SHP77 (cell line): ENCODE measurements at places on chromosomes 12 and 14.

GRCh38 chr12:120833849-120834248, 70.3 kb downstream of the SPPL3 start:
- DNase-seq: no peak

DNA sequence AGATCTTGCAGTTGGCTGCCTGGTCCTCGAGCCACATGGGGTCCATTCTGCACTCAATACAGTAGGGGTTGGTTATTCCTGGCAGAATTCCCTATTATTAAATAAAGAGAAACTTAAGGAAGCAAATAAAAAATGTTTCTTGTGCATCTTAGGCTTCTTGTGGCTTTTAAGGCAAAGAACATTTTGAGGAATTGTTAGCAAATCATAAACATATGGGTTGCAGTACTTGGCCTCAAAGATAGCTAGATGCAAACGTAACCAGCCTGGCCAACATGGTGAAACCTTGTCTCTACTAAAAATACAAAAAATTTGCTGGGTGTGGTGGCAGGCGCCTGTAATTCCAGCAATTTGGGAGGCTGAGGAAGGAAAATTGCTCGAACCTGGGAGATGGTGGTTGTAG, 50.8 kb upstream of the KCNA5 start:
- DNase-seq: no peak

- DNase-seq: peak; percentile 43
Observed at GRCh38 chr14:75450381-75451276, 22.8 kb downstream of the JDP2 start.

GRCh38 chr12:57632073-57632957, 686 bp downstream of the B4GALNT1 start:
- DNase-seq: no peak

- DNase-seq: no peak
Observed at GRCh38 chr12:71439362-71439612, 311 bp upstream of the LGR5 start.

DNA sequence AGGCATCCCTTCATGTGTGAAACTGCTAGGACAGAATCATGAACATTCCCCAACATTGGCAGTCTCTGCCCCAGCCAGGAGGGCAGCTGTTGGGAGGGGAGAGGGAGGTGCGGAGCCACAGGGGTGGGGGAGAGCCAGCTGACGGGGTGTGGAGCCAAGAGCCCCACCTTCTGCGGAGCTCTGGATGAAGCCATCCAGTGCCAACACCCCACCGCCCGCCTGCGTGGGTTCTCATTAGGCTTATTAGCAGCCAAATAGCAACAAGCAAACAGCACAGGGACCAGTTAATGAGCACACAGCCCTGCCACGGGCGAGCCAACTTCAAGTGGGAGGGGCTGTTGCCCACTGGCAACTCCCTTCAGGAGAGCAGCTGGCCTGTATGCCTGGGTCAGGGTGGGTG, 12.1 kb downstream of the LTBP2 start:
- no peak for DNase-seq

- DNase-seq: peak; percentile 58
Observed at GRCh38 chr14:92680781-92681650, 67.4 kb downstream of the LGMN start.

DNA sequence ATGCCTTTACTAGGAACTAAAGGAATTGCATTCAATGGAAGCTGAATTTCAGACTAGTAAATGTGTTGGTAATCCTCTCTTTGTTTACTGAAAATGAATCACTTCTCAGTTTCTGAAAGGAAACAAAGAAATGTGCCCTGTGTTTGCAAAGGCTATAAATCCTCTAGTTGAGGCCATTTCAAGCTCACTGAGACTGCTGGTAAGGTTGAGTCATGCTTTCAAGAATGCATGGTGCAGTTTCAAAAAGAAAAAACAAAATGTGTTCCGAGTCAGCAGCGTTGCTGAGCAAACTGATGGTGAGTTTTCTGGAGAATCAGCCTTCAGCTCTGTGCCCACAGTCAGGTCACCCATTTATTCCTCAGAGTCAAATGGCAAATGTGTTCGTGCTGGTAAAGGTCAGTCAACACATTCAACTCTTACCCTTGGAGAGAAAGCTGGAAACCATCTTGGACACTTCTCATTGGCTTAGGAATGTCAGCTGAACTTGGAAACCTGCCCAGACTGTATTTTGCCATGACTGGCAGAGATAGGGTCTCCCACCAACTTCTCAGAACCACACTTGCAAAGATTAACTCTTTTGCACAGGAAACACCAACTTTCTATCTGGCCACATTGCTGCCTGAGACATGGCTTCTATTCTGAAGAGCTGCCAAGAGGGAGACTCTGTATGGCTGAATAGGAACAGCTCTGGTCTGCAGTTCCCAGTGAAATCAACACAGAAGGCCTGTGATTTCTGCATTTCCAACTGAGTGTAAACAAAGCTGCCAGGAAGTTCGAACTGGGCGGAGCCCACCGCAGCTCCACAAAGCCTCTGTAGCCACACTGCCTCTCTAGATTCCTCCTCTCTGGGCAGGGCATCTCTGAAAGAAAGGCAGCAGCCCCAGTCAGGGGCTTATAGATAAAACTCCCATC, 484.4 kb downstream of the ATP23 start:
- DNase-seq: peak; percentile 33

- DNase-seq: no peak
Observed at GRCh38 chr14:54981698-54982097, 45.2 kb downstream of the WDHD1 start.

DNA sequence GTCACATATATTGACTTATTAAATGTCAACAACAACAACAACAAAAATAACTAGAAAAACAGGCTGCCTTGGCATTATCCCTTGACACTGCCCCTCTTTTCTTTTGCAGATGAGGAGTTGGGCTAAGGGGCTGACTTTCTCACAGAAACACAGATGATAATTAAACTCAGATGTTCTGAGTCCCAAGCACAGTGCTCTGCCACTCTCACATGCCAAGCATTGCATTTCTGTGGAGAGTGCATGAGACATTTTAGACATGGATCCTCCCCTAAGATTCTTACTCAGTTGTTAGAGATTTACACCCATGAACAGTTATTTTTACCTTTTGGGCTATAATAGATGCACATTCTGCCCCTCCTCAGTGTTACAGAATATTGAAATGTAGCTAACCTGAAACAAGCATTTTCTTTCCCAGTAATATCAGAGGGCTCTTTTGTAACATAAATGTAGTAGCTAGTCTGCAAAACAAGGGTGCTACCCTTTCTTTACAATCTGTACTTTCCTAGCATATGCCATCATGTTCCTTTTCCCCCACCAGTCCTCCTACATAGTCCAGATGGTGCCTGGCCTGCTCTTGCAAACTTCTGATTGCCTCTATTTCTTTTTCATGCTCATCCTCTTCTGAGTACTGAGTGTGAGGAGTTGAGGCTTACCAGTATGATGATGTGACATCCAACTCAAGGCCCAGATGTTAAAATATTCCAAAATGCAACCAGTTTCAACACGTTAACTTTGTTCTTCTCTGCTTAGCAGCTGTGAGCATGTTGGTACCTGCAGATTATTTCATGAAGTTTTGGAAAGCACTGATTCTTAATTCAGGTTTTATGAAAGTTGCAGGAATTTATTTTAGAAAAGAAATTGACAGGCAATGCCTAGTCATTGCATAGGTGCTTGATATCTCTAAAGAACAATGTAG, 125.0 kb upstream of the ATP2B1 start:
- DNase-seq: no peak

GRCh38 chr14:75724414-75725204, 63.6 kb downstream of the TTLL5 start:
- DNase-seq: no peak

DNA sequence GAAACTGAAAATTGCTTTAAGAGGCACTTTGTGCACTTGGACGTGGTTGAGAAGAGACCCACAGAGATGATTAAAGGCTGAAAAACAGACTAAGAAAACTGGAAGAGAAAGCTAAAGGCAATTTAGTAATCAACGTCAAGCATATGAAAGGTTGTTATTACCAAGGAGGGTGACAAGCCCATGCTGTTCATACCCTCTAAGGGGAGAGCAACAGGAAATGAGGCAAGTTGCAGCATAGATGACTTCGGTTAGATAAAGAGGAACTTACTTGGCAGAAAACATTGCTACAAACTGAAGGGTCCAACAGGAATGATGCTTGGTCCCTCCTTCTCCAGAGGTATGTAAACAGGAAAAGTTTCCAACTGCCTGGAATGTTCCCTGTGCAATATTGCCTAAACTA, 107.8 kb downstream of the DUSP6 start:
- no peak for DNase-seq

DNA sequence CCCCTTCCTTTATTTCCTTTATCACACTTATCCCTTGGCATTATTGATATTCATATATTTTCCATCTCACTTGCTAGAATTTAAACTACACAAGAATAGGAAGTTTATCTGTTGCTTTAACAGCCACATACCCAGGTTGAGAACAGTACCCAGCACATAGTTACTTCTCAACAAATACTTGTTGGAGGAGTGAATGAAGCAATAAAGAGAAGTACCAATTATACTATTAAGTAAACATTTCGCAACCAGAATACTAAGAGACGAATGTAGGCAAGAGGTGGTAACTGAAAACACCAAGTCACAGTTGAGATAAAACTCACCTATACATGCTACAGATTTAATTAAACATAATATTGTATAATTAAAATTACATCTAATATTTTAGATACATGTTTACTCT, 110.9 kb downstream of the FSCB start:
- DNase-seq: no peak

- DNase-seq: no peak
Observed at GRCh38 chr14:40394634-40395340, 962.6 kb upstream of the FBXO33 start.

DNA sequence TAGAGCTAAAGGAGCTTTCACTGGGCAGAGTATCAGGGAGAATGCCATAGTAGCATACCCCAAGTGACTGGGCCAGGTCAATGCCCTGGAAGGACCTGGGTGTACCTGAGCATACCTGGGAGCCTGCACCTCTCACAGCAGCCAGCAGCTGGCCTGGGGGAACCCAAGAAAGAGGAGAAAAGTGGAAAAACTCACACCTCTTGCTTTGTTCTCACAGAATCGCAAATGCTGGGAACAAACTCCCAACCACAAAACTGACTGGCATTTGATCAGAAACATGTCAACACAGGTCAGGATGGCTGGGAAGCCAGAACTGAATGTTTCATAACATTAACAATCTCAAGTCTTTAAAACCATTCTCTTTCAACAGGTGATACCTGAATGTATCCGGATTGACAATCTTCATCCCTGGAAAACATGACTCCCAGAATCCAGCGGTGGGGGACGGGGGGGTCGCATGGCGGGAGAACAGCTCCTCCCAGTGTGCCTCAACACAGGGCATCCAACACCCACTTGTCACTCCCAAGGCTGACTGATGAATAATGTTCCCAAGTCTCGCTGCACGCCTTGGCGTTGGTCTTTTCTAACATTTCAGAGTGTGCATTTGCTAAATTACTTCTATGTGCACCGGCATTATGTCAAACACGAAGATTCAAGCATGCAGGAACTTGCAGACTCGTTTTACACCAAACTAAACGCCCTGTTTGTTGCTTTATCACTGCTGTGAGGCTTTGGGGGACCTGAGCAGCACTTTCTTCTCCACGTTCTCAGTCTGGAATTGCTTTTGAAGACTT, 7.9 kb downstream of the FOXN3 start:
- no peak for DNase-seq

DNA sequence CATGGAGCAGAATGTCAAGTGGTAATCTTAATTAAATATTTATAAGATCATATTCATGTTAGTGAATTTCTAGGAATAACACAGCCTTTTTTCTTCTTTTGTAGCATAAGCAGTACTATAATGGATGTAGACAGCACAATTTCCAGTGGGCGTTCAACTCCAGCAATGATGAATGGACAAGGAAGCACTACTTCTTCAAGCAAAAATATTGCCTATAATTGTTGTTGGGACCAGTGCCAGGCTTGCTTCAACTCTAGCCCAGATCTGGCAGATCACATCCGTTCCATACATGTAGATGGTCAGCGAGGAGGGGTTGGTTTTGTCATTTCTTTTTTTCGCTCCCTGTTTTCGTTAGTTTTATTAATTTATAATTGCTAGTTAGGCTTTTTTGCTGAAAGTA, 23.1 kb downstream of the AEBP2 start:
- DNase-seq: no peak

- DNase-seq: no peak
Observed at GRCh38 chr14:73757876-73758391, 43.8 kb upstream of the PNMA1 start.

GRCh38 chr12:92814584-92814983, 111.8 kb downstream of the PLEKHG7 start:
- no peak for DNase-seq

- no peak for DNase-seq
Observed at GRCh38 chr12:108305520-108305919, 33.6 kb downstream of the CMKLR1 start.

GRCh38 chr12:42213023-42213422, 25.0 kb downstream of the YAF2 start:
- peak; percentile 76 for DNase-seq

DNA sequence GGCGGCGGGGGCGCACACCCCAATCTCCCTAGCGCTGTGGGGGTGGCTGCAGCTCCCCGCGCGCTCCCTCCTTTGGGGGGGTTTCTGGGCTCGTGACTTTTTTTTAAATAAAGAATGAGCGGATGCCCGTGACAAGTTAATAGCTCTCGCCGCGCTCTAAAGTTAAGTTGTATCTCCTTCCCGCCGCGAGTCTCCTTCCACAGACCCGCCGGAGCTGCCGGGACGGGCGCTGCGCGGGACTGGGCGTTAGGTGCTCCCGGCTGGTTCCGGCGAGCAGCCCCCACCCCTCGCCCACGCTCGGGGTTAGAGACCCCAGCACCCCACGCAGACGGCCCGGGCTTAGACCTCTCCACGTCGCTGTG, 82.6 kb upstream of the HMGA2 start:
- DNase-seq: no peak

DNA sequence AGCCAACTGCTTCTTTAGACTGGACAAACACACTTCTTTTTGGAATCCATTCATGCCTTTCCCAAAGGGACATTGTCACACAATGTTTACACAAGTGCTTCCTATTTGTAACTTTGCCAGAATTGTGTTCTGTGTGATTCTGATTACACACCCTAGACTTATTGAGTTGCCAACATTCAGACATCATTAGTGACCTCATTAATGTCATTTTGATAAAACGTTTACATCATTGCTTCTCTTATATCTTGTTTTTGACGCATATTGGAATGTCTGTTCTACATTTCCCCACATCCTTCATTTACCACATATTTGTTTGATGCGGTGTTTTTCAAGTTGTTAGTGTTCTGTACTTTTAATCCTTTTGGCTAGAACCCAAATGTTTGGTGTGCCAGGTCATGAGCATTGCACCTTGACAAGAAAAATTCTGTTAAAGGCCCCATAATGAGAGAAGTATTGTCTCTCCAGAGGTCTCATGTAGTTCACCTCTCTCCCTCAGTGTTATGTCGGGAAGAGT, 305.5 kb downstream of the AEBP2 start:
- no peak for DNase-seq
